Smooth muscle cell of bladder (primary cell): ENCODE measurements at places on chromosomes 1 and 21. TPM values are rescaled to one million over a fixed set of nuclear protein-coding genes. Genes with fewer than 3 reads are reported as not detected.

SPRR2A gene
- total RNA-seq = not detected in 2 replicates

HCN3 gene
- total RNA-seq = 0.71 and 1.0 TPM in 2 replicates

CLEC20A gene
- not detected in 2 replicates for total RNA-seq

OLIG2 gene
- not detected in 2 replicates for total RNA-seq

COL24A1 gene
- 0.43 and 0.65 TPM in 2 replicates for total RNA-seq

KCNJ6 gene
- 0.14 TPM in 1 of 2 replicates, not detected in the other for total RNA-seq

PLPPR4 gene
- 0.43 and 0.74 TPM in 2 replicates for total RNA-seq

IL20 gene
- total RNA-seq = 0.14 TPM in 1 of 2 replicates, not detected in the other

ATP1A2 gene
- total RNA-seq = 0.65 and 4.1 TPM in 2 replicates

RNF187 gene
- 61.4 and 64.3 TPM in 2 replicates for total RNA-seq
